Stimulated activated naive CD4-positive, alpha-beta T cell (primary cell): ENCODE measurements at places on chromosomes 2 and 18.

DNA sequence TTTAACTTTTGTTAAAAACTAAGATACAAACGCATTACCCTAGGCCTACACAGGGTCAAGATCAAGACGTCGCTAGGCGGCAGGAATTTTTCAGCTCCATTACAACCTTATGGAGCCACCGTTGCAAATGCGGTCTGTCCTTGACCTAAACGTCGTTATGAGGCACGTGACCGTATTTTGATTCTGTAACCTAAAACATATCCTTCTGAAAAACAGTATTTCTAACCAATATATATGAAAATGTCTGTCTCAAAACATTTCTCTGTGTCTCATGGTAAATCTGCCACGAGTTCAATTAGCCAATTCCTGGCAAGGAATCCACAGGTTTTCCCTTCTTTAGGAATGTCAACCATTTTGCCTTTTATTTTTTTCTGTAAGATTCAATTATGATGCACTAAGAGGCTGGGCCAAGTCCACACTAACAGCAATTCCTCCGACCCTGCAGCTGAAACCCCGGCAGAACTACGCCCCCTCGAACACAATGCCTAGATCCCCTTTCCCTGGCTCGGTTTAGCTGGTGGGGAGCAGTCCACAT lies 1.7 kb downstream of the RTN4 start:
- no peak for DNase-seq

GRCh38 chr2:229261599-229261998 lies 9.5 kb downstream of the PID1 start:
- no peak for DNase-seq

DNA sequence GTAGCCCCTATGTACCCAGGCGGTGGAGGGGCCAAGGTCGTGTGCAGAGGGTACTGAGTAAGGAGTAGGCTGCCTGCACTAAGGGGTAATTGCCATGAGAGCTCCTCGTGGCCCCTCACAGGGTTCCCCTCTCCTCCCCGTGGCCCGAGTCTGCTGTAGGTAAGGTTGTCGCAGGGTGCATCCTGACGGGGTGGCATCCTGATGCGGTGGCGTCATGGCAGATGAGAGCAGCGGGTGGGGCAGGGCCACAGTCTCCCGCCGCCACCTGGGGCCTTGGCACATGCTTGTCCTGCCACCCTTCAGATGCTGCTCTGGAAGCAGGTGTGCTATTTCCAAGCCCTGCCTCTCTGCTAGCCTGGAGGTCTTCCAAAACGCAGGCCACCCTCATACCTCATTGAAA lies 89.7 kb downstream of the EIPR1 start:
- DNase-seq, result no peak

GRCh38 chr2:210046851-210047500 lies 44.5 kb downstream of the RPE start:
- DNase-seq, result no peak

GRCh38 chr2:231099918-231100317 lies 24.9 kb downstream of the HTR2B start:
- DNase-seq, result no peak

DNA sequence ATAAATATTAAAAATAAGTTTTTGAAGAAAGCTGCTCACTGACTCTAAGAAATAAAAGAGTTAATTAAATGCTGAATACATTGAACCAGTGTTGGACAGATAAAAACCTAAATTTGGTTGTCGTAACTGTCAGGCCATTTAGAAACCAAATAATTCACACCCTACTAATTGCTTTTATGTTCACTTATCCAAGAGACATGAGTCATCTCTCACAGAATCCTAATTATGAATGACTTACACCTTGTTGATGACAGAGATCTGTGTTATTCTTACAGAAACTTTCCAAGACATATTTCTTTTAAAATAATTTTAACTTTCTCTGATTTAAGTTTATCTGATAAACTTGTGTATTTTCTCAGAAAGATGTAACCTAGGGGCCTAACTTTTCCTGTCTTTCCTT lies 250.7 kb downstream of the IKZF2 start:
- no peak for DNase-seq

- DNase-seq, result no peak
These were observed 238.5 kb downstream of the GALR1 start for GRCh38 chr18:77487951-77488740.

DNA sequence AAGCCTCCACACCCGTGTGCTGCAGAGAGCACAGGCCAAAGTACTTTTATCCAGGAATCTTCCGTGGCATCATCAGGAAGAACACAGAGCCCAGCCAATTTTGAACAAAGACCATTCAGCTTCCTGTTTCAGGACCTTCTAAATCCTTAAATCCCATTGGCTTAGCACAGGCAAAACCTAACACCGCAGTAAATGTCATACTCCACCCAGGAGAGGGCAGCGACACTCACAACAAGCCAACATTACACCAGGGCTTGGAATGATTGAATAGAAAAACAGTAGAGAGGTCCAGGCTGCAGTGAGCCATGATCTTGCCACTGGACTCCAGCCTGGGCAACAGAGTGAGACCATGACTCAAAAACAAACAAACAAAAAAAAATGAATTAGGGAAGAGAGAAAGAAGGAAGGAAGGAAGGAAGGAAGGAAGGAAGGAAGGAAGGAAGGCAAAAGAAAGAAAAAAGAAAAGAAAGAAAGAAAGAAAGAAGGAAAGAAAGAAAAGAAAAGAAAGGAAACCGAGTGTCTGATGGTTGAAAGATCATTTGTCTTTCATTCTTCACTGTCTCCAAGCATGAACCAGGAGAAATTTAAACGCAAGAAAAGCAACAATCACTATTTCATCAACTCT lies 144.6 kb upstream of the SATB2 start:
- DNase-seq, result no peak

DNA sequence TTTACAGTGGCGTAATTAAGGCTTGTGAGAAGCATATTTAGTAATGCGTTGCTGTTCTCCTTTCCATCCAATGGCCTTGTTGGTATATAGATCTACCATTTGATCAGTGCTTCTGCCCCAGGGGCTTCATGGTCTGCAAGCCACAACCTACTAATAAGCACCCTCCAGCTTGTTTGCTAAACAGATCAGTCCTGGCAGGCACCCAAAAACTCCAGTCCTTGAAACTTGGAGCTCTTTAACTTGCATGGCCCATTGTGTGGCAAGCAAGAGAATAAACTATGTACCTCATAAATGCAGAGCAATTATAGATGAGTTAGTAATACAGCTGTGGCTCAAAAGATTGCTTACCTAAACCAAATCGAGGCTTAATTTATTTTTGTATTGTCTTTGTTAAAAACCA lies 158.5 kb downstream of the FTCDNL1 start:
- no peak for DNase-seq

GRCh38 chr2:69088466-69088865 lies 75.5 kb downstream of the ANTXR1 start:
- no peak for DNase-seq
